Activated CD4-positive, alpha-beta T cell treated with anti-CD3 and anti-CD28 coated beads for 48 hours (primary cell): ENCODE measurements at places on chromosomes 4 and X.

GRCh38 chr4:168666531-168666930 lies 169.7 kb downstream of the PALLD start:
- DNase-seq, result no peak

GRCh38 chrX:112913807-112914206 lies 73.2 kb upstream of the AMOT start:
- DNase-seq, result no peak

GRCh38 chrX:123392921-123393320 lies 208.8 kb downstream of the GRIA3 start:
- no peak for DNase-seq

GRCh38 chr4:176277162-176277904 lies 8.3 kb upstream of the ASB5 start:
- DNase-seq, result peak; percentile 41

DNA sequence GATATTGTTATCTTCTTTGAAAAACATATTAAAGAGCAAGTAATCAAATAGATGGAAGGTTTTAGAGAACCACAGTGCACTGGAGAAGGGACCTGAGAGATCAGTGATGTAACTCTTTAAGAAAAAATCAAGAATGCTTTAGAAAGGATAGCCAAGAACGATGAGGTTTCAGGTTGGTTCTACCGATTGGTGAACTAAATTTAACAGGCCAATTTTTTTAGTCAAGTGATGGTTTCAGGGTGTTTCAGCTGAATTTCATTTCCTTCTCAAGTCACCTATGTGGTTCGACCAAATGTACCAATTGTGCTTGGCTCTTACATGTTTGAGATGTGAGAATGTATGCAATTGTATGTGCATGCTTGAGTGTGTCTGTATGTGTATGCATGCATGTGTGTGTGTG lies 26.5 kb downstream of the HS3ST1 start:
- DNase-seq, result no peak

GRCh38 chrX:67543818-67544217 lies at the start of gene AR:
Gene AR (plus strand): TSS chrX:67544021. CDS start chrX:67545147, 1,126 bp downstream.
- peak; percentile 1 for DNase-seq

GRCh38 chr4:101471201-101471600 lies 123.9 kb upstream of the PPP3CA start:
- DNase-seq, result no peak

GRCh38 chr4:137129441-137129840 lies 402.9 kb downstream of the PCDH18 start:
- no peak for DNase-seq

DNA sequence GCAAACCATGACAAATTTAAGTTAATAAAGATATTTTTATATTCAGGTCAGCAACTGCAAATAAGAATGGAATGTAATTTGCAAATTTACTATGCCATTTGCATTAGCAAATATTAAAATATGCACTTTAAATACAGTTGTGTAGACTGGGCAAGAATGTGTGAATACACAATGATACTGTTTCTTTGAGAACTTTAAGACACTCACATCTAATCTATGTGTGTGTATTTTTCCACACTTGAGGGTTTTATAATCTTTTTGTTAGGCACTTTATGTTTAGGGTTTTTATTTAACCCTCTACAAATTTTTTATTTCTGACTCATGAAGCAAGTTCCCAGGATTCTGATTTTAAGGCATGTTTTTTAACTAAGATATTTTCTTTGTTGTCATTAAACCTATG lies 23.9 kb upstream of the NDNF start:
- no peak for DNase-seq

DNA sequence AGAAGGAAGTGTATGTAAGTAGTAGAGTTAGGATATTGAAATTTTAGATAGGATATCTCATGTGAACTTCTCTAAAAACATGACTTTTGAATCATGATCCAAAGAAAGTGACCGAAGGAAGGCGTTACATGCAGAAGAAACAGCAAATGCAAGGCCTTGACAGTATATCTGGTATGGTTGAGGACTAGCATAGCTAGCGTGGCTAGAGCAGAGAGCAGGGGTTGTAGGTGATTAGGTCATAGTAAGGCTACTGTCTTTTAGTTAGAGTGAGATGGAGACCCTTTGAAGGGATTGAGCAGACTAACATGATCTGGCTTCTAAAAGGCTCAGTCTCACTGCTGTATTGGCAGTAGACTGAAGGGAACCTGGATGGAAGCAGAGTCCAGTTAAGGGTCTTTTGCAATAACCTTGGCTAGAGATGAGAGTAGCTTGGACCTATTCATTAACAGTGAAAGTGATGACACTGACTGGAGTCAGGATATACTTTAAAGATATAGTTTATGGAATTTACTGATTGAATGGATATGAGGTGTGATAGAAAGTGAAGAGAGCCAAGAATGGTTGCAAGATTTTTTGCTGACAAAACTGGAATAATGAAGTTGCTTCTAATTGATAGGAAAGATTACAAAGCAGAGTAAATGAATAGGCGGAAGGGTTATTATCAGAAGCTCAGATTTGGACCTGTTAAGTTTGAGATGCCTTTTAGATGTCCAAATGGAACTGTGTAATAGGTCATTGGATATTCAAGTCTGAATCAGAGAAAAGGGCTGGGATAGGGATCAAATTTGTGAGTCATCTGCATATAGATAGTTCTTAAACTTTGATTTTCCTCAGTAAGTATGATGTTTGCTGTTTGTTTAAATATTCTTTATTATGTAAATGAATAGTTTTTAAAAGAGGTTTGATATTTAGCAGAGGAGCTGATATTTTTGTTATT lies 59.8 kb downstream of the MRPL1 start:
- DNase-seq, result no peak

DNA sequence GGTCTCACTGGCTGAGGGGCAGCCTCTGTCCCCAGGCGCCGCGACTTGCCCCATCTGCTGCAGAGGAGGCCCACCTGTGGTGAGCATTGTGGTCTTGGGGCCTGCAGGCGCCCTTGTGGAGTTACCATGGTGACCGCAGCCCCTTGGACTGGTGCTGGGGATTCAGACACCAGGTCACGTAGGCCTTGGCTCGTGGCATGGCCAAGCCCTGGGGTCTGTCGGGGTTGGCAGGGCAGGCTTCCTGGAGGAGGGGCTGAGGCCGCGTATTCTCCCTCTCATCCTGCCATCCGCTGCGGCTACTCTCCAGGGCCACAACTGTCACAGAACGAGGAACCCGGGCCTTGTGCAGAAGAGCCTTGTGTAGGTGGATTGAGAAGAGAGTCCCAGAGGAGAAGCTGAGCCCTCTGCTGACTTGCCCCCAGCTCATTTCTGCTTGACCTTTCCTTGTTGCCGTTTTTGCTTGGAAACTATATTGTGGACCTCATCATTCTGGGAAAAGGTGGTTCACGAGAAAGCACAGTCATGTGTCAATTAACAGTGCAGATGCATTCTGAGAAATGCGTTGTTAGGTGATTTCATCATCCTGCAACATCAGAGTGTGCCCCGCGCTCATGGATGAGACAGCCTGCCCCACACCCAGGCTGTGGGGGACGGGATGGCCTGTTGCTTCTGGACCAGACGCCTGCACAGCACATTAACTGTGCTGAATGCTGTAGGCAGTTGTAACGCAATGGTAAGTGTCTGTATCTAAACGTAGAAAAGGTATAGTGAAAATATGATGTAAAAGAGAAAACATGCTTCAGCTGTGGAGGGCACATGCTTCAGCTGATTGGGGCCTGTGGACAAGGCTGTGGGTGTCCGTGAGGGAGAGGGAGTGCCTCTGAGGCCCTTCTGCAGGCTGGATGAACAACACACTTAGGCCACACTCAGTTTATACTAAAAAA lies 38.5 kb downstream of the TRMT44 start:
- DNase-seq, result no peak
